ENCODE measurements at places on chromosomes 2 and 18.

- DNase-seq: no peak
Measured at GRCh38 chr18:23243816-23244215, 108.5 kb downstream of the CABLES1 start.

DNA sequence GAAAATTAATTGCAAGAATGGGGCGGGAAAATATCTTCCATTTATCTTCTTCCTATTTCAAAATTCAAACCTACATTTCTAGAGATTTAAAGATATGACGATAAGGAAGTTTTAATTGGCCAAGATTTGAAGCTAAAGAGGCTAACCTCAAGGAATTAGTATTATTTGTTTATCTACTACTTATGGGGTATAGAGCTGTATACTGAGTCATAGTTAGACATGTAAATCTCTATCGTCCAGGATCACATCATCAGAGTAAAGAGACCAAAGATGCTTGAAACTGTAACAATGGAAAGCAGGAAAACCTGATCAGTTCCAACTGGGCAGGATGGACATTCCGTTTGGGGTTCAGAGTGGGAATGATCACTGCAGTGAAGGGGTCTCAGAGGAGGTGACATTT, 95.2 kb upstream of the KLF7 start:
- no peak for DNase-seq

DNA sequence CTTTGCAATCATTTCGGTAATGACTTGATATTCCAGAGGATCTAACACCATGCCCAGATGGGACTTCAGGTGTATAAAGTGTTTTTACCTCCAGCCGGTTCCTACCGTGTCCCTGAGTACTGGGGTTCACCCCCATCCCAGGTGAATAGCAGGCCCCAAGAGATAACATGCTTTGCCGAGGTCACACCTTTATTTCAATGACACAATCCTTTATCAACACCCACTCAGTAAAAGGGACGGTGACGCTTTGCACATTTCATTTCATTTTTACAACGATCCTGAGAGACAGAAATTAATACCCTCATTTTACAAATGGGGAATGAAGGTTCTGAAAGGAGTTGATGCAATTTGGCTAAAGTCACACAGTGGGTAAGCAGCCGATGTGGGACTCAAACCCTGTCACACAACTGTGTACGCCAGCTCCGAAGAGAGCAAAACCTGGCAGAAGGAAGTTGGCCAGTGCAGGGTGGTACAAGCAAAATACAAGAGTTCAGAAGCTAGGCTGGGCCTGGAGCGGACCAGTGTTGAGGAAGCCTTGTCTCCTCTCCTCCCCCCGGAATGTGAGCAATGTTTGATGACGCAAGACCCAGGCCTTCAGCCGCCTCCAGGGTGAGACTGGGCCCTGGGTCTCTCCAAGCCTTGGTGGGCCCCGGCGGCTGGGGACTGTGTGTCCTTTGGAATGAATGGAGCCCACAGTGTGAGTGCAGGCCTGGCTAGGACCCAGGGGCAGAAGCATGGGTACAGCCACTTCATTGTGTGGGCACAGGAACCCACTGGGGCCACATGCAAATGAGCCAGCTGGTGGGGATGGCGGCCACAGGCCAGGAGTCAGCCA, 139.6 kb upstream of the MYCN start:
- DNase-seq: no peak

GRCh38 chr2:82198809-82199492, 1894.4 kb upstream of the LRRTM1 start:
- no peak for DNase-seq

DNA sequence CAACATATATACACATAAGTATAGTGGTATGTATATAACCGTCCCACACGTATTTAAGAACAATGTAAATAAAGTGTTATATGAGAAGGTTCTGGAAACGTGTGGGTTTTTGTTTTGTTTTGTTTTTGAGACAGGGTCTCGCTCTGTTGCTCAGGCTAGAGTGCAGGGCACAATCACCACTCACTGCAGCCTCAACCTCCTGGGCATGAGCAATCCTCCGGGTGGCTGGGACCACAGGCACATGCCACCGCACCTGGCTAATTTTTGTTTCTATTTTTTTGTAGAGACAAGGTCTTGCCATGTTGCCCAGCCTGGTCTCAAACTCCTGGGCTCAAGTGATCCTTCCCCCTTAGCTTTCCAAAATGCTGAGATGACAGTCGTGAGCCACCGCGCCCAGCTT, 6.2 kb downstream of the ADAM17 start:
- no peak for DNase-seq

GRCh38 chr2:215366440-215367032, 54.7 kb downstream of the ATIC start:
- no peak for DNase-seq

DNA sequence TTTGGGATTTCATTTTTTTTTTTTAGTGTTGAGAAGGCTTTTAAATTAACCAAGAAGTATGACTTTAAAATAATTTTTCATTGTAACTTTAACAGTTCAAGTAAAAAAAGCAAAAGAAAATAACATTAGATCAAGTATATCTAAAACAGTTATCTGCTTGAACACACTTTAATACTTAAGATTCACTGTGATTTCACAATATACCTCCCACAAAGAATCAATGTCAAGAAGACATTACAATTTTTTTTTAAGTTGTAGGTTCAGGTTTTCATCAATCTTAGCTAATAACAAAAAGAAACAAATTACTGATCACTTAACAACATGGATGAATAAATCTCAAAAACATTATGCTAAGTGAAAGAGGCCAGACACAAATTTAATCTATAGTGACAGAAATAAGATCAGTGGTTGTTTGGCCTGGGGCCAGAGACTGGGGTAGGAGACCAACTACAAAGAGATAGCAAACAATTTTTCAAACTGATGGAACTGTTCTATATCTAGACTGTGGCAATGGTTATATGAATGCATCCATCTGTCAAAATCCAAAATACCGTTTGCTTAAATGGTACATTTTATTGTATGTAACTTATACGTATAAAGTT, 74.8 kb upstream of the FRZB start:
- DNase-seq: no peak

DNA sequence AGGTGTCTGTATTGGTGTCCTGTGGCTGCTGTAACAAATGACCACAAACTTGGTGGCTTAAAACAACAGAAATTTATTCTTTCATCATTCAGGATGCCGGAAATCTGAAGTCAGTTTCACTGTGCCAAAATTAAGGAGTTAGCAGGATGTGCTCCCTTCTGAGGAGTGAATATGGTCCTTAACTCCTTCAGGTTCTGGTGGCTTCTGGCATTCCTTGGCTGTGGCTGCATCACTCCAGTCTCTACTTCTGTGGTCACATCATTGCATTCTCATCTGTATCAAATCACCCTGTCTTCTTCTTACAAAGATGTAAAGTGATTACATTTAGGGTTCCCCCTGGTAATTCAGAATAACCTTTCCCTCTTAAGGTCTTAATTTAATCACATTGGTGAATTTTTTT, 12.6 kb downstream of the GPD2 start:
- DNase-seq: no peak

- DNase-seq: no peak
Measured at GRCh38 chr2:46296216-46296839, 879 bp upstream of the EPAS1 start.

GRCh38 chr2:8229546-8229986, 452.3 kb upstream of the ID2 start:
- no peak for DNase-seq

- no peak for DNase-seq
Measured at GRCh38 chr2:104793966-104794365, 59.9 kb upstream of the POU3F3 start.

GRCh38 chr18:9571546-9571945, 42.8 kb downstream of the PPP4R1 start:
- no peak for DNase-seq

GRCh38 chr2:145415151-145415550, 895.2 kb upstream of the ZEB2 start:
- no peak for DNase-seq

- DNase-seq: no peak
Measured at GRCh38 chr18:62847081-62847480, 131.7 kb downstream of the PHLPP1 start.

- DNase-seq: no peak
Measured at GRCh38 chr18:32772581-32773381, at the start of gene KLHL14. Gene KLHL14 (minus strand): TSS chr18:32773023. CDS start chr18:32770591, 2,432 bp downstream.

- DNase-seq: no peak
Measured at GRCh38 chr2:44455877-44456276, 94.1 kb downstream of the CAMKMT start.

- no peak for DNase-seq
Measured at GRCh38 chr2:232053777-232054176, 92.3 kb downstream of the DIS3L2 start.

DNA sequence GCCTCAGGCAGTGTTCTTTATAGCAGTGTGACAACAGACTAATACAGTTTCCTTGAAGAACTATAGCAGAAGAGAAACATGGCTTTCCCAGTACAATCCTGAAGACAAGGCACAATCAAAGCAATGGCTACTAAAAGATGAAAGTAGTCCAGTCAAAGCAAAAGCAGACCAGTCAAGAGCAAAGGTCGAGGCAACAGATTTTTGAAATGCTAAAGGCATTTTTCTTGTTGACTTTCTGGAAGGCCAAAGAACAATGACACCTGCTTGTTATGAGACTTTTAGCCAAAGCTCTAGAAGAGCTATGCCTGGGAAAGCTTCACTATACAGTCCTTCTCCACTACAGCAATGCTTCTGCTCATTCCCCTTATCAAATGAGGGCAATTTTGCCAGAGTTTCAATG, 269.9 kb downstream of the EXOC6B start:
- DNase-seq: no peak

DNA sequence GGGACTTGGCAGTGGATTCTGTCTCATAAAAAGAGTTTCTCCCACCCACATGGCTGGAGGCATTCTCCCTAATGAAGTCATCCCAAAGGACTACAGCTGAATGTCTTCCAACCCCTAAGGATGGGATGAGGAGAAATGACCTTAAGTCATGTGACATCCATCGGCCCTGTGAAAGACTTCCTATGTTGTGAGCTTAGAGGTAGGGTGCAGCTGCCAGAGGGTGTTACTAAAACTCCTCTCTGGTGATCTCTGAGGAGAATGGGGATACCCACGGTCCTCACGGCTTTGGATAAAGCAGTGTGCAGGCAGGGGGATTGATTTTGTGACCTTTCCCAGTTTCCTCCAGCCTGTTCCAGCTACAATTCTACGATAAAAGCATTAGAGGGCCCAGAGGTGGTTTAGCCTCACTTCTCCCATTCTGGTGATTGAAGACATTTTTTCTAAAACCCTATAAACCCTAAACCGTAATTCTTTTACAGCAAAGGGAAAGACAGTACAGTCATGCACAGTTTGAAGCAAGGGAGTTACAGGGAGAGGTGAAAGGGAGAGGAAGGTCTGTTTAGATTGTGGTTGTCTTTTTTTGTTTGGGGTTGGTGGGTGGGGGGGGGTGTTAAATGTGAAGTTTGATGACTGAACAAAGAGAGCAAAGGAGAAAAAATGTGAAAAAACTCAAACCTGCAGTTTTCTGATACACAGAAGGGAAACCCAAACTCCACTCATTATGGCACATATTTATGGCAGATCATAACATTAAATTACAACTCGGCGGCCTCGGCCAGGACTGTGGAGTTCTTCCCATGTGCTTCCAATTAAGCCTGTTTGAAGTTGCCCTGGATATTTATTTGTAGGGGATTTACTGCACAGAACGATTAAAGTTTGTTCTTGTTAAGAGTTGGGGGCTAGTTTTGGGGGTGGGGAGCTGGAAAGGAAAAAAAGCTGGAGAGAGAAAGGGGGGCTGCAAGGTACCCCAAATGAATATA, 26.6 kb upstream of the SLC14A2 start:
- DNase-seq: no peak

GRCh38 chr2:20928617-20929016, 105.7 kb upstream of the LDAH start:
- DNase-seq: no peak

DNA sequence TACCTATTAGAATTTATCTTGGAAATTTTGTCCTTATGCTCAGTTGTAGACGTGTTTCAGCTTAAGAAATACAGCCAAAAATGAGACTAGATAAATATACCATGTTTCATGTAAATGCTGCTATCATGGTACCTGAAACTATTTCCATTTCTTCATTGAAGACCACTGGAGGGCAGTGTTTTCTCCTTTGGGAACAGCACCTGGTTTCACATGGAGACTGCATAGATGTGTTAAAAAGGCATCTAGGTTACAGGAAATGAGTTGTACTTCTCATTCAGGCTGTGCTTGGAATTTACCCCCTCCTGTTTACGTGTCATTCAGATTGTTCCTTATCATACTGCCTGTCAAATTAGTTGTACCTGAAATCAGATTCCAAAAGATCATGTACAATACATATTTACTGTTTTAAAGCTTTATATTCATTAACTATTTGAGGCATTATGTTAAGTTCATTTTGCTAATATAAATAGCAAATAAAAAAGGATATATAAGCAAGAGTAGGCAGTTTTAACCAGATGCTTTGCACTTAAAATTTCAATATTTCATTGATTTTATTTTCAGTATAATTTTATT, 57.3 kb upstream of the PSMD14 start:
- no peak for DNase-seq

GRCh38 chr18:25262920-25263319, 89.0 kb downstream of the ZNF521 start:
- DNase-seq: no peak

DNA sequence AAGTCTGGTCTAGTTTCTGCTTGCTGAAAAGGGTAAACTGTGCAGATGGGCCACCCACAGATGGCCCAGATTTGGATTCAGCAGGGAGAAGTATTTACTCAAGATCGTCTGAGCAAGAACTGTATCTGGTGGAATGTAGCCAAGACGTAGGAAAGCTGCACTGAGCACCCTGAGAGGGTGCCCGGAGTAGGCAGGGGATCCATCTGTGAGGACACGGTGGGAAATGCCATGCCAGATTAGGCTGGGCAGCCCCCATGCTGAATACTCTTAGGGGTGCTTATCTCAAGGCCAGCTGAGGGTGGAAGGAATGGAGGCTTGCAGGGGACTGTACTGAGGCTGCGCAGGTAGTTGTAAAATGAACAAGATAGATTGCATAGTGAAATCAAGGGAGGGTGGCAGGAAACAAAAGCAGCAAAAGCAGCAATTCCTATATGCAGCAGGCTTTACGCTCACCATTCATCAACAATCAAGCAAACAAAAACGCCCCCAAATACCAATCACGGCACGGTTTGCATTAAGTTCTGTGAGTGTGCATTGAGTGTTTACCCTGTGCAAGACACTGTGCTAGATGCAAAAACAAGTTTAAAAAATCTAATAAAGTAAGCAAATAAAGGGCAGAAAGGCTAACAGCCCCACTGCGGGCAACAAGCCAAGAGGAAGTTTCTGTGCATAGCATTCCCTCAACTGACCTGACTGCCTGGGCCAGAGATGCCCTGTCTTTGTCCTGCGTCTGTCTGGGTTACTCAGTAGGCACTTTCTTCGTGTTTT, 32.2 kb upstream of the LPIN2 start:
- no peak for DNase-seq

DNA sequence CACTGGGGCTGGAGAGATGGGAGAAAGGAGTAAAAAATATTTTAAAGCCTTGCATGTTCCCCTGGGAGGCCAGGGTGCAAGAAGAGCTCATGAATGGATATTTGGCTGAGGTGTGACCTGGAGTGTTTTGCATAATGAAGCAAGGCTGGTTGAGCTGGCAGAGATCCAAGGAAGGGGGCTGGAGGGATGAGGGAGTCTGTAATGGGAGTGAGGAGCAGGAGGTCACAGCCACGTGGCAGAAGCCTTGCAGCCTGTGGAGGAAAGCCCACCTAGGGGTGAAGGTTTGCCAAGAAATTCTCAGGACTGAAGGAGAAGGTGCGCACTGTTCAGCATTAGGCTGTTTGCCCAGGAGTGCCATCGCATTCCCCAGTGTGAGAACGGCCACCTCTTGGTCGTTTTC, 40.3 kb upstream of the ATP8B1 start:
- DNase-seq: no peak

All from cortex of kidney (tissue), 1 donor.